ENCODE measurements at places on chromosomes 12 and 14. TPM values are rescaled to one million over a fixed set of nuclear protein-coding genes. Genes with fewer than 3 reads are reported as not detected.
A peak's percentile ranks its signal among the peaks of the same experiment; 100 is the strongest.

The DDX24 gene
- polyA plus RNA-seq, result 177 TPM

- peak; percentile 39 for DNase-seq
Observed at GRCh38 chr12:113528606-113529293, 57.1 kb upstream of the LHX5 start.

The PHETA1 gene
- 10.4 TPM for polyA plus RNA-seq

The AQP6 gene
- polyA plus RNA-seq, result 27.6 TPM

The RDH12 gene
- 0.32 TPM for polyA plus RNA-seq

The FLVCR2 gene
- 9.4 TPM for polyA plus RNA-seq
